ENCODE measurements at places on chromosomes 13 and 19. TPM values are rescaled to one million over a fixed set of nuclear protein-coding genes. Genes with fewer than 3 reads are reported as not detected.

- no peak for DNase-seq
These were observed 178.4 kb downstream of the KDM4B start for GRCh38 chr19:5147074-5147977.

- no peak for DNase-seq
These were observed 941.9 kb upstream of the SLC10A2 start for GRCh38 chr13:104008075-104008474.

DNA sequence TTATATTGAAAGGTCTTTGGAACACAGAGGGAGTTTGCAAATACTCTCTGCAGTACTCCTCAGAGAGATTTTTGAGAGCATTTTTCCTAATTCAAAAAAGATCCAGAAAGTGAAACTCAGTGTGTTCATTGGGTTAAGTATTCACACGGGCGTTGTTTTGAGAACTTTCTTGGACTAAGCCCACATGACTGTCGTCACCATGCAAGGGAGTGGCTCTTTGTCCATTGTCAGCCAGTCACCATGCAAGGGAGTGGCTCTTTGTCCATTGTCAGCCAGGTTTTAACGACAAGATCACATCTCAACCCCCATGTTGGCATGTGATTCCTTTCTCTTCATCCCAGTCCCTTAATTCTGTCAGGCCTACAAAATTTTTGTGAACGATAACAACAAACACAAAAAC lies 81.2 kb upstream of the STK24 start:
- no peak for DNase-seq

GRCh38 chr13:44142941-44143665 lies 230.5 kb upstream of the SERP2 start:
- peak; percentile 85 for DNase-seq

- DNase-seq, result no peak
These were observed 25.3 kb upstream of the ZNF14 start for GRCh38 chr19:19758164-19758563.

- no peak for DNase-seq
These were observed 99.0 kb downstream of the MBNL2 start for GRCh38 chr13:97321101-97321500.

DNA sequence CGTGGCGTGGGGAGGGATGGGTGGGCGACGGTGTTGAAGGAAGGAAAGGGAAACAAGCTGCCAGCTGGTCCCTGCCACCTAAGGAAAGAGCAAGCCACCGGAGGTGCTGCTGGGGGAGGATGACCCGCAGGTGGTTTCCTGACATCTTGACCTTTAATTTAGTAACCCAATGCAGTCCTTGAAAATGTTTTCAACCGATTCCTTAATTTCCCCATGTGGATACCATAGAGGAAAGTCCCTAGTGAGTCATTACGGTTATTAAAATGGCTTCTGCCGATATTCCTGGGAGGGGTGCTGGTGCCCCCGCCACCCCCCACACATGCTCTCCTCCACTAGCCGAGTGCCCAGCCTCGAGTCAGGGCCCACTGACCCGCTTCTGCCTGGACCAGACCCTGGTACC lies 6.3 kb upstream of the ANKRD10 start:
- no peak for DNase-seq

DNA sequence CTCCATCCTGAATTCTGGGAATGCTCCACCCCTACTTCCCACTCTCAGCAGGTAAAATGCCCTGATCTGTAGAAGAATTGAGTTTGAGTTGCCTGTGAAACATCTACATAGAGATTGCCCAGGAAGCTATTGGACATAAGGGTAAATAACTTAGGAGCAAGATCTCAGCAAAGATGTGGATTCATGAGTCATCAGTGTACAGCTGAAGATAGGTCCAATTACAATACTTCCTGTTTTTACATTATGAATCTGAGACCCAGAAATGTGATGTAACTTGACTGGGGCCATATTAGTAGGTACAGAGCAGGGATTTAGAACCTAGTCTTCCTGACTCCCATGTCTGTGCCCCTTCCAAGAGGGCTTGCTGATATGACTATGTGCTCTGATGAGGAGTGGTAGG lies 79.4 kb upstream of the FNDC3A start:
- no peak for DNase-seq

GRCh38 chr19:23956051-23956450 lies 41.4 kb downstream of the ZNF726 start:
- DNase-seq, result no peak

- DNase-seq, result no peak
These were observed 127.8 kb downstream of the CRYL1 start for GRCh38 chr13:20397896-20398295.

DNA sequence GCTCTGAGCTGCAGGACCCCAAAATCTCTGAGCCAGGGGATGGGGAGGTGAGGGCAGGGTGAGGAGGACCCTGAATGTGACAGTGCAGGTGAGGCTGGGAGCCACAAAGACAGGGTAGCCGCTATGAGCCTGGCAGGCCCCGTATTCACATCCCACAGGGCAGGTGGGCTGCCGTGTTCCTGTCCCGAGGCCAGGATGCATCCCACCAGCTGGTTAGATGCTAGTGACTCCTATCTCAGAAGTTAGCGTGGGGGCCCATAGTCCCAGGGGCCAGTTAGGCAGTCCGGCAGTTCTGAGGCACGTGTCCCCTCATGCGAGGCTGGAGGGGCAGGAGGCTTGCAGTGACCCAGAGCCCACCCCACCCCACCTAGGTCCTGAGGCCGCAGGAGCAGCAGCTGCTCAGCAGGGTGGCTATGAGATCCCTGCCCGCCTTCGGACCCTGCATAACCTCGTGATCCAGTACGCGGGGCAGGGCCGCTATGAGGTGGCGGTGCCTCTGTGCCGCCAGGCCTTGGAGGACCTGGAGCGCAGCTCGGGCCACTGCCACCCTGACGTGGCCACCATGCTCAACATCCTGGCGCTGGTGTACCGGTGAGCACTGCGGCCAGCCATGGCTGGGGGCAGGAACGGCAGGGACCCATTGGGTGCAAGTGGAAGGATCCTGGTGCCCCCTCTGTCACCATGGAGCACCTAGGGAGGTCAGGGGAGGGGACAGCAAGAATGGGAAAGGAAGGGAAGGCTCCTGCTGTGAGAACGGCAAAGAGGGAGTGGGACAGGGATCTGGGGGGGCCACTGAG lies 7.2 kb downstream of the KLC3 start:
- no peak for DNase-seq

DNA sequence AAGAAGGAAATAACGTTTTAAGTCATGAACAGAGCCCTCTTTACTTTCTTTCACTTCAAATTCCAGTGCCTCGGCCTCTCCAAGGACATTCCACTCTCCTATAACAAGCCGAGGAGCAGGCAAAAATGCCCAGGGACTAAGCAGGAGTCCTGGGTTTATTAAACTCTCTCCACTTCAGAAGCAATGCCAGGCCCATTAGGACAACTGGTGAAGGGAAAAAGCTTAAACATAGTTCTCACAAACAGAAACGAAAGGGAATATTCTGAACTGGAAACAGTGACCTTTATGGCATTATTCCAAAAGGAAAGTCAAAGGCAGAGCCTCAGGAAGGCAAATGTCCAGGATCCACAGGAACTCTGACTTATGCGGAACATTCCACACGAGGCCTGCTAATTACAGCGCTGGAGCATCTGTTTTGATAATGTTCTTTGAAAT lies 30.9 kb upstream of the MED4 start:
- no peak for DNase-seq

DNA sequence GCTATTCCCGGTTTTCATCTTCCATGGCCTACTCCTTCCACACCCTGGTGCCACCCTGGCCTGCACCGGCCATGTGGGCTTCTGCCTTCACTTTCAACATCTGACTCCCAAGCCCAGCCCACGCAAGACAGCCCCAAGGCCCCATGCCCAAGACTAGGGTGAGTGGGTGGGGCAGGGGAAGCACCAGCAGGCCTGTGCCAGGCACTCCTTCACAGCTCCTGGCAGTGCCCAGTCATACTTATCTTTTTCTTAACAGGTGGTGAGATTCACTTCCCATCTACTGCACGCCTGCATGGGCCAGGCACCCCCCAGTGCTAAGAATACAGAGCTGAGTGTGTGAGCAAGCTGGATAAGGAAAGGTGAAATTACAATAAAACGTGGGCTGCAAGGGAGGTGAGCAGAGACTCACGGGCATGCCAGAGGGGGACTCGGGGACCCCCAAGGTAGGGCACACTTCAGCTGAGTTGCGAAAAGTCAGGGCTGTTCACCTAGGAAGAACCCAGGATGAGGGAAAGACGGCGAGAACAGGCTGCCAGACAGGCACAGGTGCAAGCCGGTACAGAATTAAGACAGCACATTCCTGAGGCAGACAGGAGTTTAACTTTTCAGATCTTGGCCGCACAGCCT lies 55.7 kb downstream of the COL4A1 start:
- DNase-seq, result no peak

GRCh38 chr13:66266761-66267160 lies 963.4 kb downstream of the PCDH9 start:
- DNase-seq, result no peak

DNA sequence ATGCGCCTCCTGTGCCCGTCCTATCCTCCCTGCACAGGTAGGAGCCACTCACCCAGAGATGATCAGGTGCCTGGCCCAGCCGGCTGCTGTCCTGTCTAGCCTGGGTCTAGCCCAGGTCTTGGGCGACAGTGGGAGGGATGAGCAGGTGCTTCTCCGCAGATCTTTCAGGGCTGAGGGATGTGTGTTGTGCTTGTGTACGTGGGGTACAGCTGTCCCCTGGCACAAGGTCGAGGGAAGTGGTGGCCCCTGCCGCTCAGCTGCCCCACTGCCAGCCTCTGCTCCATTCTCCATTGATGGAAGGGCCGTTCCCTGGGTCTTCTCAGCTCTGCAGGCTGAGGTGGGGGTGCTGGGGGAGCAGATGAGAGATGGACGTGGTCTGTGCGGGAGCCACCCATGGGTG lies 13.0 kb downstream of the WTIP start:
- no peak for DNase-seq

GRCh38 chr13:93227878-93228642 lies 1.5 kb downstream of the GPC6 start:
- DNase-seq, result peak; percentile 43

DNA sequence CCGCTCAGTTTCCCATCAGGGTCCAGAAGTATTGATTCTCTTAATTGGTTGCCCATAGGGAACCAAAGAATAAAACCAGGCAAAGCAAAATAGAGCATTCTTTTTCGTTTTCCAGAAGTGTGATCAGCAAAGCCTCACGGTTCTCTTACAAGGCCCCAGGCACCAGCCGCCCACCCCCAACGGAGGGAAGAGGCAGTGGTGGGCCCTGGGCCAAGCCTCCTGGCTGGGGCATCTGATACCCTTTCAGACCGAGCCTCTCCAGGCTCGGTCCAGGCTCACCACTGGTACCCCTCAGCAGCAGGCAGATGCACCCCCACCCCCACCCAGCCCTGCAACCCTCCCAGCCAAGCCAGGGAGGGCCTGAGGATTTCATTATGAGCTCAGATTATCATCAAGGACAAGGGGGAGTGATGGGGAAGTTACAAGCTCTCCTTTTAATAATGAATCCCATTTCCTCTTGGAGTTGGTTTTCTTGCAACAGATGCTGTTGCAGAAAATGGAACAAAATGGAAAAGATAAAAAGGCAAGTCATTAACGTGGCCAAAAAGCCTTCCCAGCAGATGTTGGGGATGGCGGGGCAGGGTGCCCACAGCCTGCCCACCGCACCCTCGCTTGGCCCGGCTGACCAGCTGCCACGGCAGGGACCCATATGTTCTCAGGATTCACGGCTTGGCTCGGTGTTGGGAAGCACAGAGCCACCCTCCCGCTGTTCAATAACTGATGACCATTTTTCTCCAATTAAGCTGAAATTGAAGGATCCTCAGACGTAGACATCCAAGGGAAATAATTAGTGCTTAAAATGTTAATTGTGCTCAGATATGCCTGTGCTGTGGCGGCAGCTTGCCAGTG lies 45.9 kb upstream of the KCTD15 start:
- no peak for DNase-seq

- no peak for DNase-seq
These were observed 1910.2 kb upstream of the PRR20A start for GRCh38 chr13:55230570-55230908.

GRCh38 chr19:17951990-17952976 lies 14.6 kb upstream of the KCNN1 start:
- DNase-seq, result no peak

DNA sequence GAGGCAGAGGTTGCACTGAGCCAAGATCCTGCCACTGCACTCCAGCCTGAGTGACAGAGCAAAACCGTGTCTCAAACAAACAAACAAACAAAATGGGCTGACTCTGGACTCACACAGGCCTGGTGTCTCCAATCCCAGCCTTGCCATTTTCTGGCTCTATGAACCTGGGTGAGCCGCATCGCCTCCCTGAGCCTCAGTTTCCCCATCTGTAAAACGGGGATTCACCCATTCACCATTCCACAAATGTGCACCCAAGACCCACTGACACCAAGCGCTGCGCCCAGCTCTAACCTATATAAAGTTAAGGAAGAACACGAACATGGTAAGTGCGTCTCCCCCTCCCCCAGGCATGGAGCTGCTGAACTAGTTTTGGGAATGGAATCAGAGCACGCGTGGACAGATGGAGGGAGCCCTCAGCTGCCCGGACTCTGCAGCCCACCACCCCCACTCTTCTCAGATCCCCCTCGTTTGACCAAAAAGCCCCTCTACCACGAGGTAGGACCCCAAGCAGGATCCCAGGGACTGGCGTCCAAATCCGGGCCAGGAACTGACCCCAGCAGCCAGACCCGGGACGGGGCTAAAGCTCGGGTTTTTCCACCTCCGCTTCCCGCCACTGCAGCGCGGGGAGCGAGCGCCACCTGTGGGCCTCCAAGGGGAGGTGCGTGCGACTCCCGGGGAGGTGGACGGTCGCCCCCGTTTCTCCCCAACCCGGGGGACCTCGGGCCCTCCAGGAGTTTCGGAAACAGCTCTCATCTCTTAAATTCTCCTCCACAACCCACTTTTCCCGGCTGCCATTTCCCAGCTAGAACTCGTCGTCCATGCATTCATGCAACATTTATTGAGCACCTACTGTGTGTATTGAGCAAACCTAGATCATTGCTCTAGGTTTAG lies 33.0 kb upstream of the ADGRE5 start:
- DNase-seq, result no peak

- no peak for DNase-seq
These were observed 15.6 kb upstream of the VWA8 start for GRCh38 chr13:41976476-41976875.

- no peak for DNase-seq
These were observed 26.6 kb upstream of the CALM3 start for GRCh38 chr19:46574533-46574932.

- DNase-seq, result no peak
These were observed 17.8 kb downstream of the C2CD4C start for GRCh38 chr19:391207-391557.

GRCh38 chr19:1324806-1325567 lies 39.3 kb downstream of the EFNA2 start:
- no peak for DNase-seq

- DNase-seq, result no peak
These were observed 14.0 kb upstream of the HOMER3 start for GRCh38 chr19:18955042-18955441.

GRCh38 chr13:96500953-96501352 lies 411.0 kb downstream of the HS6ST3 start:
- no peak for DNase-seq

- DNase-seq, result peak; percentile 80
These were observed at the start of gene ZSCAN18 for GRCh38 chr19:58097781-58098681. Gene ZSCAN18 (minus strand): TSS chr19:58098231. CDS start chr19:58090267, 7,964 bp downstream.

Gene ZNF296
- 1.1 TPM for total RNA-seq

Gene PCDH20
- 0.75 TPM for total RNA-seq

Gene ZNF560
- total RNA-seq, result 0.55 TPM

Gene LGALS14
- not detected for total RNA-seq

Gene TTC9B
- total RNA-seq, result not detected

Gene SLC6A16
- total RNA-seq, result 0.17 TPM

Gene MICOS13
- total RNA-seq, result 55.4 TPM

Gene IGFL3
- not detected for total RNA-seq

Gene ZNF730
- total RNA-seq, result 1.8 TPM

Gene TGFBR3L
- 0.14 TPM for total RNA-seq

Gene TNFSF13B
- 0.62 TPM for total RNA-seq

Gene ZNF112
- total RNA-seq, result 7.6 TPM

Gene FLT3
- 0.88 TPM for total RNA-seq

Gene COX6B2
- 0.29 TPM for total RNA-seq

Gene FGF22
- not detected for total RNA-seq
